ENCODE measurements at places on chromosomes 1 and 21.

DNA sequence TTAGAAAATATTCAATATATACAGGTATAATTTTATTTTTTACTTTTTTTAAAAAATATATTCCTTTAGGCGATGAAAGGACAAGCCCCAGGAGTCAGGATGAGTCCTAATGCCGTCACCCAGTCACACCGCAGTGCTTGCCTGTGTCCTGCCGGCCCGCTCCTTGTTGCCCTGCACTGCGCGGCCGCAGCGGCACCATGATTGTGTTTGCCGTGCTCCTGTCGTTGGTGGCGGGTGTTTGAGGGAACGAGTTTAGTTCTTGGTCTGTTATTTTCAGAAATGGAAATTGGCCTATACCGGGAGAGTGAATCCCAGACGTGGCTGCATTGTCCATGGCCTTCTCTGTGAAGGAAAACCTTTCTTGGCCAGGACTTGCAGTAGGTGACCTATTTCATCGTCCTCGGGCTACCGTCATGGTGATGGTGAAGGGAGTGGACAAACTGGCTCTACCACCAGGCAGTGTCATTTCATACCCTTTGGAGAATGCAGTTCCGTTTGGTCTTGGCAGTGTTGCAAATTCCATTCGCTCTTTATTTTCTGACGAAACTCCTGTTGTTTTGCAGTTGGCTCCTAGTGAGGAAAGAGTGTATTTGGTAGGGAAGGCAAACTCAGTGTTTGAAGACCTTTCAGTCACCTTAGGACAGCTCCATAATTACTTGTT is 45.9 kb upstream of the CRB1 start:
- DNase-seq = no peak

GRCh38 chr1:184791550-184791900 is 36.9 kb upstream of the EDEM3 start:
- no peak for DNase-seq

DNA sequence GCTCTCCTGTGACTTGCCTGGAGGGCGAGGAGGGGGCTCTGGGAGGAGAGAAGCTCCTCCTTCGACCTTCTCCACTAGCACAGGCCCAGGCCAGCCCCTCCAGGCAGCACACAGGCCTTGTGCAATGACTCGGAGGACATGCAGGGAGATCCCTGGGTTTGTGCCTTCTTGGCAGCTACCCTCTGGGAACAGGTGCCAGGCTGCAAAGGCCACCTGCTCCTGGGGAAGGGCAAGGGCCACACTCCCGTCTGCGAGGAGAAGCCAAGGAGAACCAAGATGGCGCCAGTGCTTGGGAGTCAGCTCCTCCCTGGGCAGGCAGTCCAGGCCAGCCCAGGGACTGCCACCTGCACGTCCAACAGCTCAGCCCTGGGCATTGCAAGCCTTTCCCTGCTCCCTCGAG is 15.3 kb downstream of the CASZ1 start:
- no peak for DNase-seq

DNA sequence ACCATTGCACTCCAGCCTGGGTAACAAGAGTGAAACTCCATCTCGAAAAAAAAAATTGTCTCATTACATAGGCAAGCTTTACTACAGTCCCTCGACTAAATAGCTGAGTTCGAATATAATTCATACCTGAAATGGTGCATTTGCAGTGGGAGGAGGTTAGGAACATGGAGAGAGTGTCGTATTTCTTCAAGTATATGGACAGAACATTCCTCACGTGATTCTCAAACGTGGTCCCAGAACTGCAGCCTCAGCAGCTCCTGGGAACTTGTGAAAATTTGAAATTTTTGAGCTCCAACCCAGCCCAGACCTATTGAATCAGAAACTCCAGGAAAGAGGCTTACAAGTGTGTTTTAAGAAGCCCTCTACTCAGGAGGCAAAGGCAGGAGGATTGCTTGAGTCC is 7.2 kb downstream of the CDA start:
- no peak for DNase-seq

- no peak for DNase-seq
Observed at GRCh38 chr1:237687804-237688203, 202.9 kb downstream of the ZP4 start.

DNA sequence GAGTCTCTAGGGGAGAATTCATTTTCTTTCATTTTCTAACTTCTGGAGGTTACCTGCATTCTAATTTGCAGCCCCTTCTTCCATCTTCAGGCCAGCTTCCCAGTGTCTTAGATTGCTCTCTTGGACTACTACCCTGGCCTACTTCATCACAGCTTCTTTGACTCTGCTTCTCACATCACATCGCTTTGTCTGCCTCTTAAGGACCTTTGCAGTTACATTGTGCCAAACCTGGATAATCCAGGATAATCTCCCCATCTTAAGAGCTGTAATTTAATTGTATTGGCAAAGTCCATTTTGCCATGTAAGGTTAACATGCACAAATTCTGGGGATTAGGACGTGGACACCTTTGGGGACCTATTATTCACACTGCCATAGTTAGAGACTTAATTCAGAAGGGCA is 18.4 kb downstream of the RNF2 start:
- no peak for DNase-seq

- no peak for DNase-seq
Observed at GRCh38 chr1:14815175-14815877, 216.8 kb downstream of the KAZN start.

- no peak for DNase-seq
Observed at GRCh38 chr1:239587574-239588369, 201.4 kb downstream of the CHRM3 start.

DNA sequence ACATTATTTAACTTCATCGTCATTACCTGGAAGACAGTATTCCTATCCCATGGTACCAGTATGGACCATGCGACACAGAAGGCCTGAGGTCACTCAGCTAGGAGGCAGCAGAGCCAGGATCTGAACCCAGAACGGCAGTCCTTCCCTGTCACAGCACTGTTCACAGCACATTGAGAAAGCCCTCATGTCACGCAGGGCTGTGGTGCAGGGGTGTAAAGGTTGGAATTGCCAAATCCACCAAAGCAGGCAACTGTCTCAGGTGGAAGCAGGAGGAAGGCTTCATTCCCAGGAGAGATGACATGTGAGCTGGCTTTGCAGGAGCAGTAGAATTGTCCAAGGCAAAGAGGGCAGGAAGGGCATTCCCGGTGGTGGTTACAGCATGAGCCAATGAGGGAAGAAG is 9.9 kb upstream of the TTC22 start:
- no peak for DNase-seq

DNA sequence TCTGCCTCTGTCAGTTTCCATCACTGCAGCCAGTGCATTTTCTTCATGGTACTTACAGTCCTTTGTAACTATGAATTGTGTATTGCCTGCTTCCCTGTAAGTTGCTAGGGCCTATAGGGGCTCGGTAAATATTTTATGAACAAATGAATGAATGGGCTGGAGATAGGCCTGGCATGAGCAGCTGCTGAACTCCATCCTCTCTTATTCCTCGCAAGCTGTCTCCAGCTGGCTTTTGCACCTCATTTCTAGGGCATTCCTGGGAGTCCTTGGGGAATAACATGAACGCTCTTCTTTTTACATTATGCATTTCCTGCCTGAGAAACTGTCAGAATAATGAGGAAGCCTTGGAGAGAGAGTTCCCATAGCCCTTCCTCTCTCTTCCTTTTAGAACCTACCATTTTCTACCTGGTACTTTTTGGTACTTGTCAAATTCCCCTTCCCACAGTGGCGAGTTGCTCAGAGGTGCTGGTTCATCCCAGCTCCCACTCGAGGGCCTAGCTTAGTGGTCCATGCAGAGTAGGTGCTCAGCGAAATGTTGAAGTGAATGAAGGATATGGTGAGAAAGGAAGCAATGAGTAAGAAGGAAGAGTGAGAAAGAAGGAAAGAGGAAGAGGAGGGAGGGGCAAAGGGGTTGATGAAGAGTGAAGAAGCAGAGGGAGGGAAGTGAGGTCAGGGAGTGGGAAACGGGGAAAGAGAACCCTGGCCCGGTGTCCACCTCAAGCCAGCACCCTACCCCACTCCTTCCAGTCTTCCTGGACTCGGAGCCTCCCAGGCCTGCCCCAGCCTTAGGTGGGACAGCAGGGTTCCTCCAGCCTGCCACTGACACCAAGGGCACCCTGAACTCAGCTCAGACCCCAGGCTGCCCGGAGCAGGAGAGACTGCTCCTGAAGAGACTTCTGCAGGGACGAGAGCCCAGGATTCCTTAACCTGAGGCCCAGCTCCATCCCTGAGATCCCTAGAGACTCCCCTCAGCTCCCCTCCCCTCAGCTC is 29.6 kb downstream of the KCNC4 start:
- DNase-seq = no peak

- DNase-seq = no peak
Observed at GRCh38 chr1:117630423-117630998, 24.7 kb downstream of the TENT5C start.

DNA sequence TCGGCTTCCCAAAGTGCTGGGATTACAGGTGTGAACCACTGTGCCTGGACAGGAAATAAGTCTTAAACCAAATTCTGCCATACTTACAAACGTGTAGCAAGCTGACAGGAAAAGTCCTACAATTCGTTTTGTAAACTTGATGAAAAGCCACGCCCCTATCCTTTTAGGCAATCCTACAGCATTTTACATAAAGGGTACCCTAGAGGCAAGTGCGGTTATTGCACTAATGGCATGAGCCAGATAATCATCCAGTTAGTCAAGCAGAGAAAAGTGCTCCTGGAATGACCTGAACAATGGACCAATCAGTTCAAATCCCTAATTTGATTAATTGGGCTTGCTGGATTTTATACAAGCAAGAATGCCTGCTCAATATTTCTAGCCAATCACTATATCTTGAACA is 338.2 kb downstream of the KIF26B start:
- no peak for DNase-seq

GRCh38 chr21:37383086-37383485 is 16.5 kb downstream of the DYRK1A start:
- DNase-seq = no peak

DNA sequence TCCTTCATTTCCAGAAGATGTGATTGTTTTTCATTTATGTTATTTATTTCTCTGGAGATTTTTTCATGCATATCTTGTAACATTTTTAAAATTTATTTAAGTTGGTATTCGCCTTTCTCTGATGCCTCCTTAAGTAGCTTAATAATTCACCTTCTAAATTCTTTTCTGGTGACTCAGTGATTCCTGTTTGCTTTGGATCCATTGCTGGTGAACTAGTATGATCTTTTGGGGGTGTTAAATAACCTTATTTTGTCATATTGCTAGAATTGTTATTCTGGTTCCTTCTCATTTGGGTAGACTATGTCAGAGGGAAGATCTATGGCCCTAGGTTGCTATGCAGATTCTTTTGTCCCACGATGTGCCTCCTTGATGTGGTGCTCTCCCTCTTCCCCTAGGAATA is 1347.2 kb upstream of the B3GALT2 start:
- no peak for DNase-seq

- DNase-seq = no peak
Observed at GRCh38 chr1:178743801-178744200, 18.8 kb downstream of the RALGPS2 start.

- DNase-seq = no peak
Observed at GRCh38 chr1:235657269-235657668, 7.7 kb upstream of the GNG4 start.

DNA sequence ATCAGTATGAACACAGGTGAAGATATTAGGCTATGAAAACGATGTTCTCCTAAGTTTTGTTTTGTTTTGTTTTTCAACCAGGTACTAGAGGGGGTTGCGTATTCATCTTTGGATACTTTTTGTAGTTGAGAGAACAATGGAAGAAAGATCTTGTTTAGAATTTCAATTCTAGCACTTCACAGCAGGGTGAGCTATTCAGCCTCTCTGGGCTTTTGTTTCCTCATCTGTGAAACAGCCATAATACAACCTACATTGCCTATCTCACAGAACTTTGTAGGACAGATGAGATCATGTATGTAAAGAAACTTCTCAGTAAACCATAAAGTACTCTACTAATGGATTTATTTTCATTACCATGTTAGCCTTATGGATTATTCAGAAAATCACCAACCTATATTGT is 199.5 kb downstream of the GPATCH2 start:
- DNase-seq = no peak

DNA sequence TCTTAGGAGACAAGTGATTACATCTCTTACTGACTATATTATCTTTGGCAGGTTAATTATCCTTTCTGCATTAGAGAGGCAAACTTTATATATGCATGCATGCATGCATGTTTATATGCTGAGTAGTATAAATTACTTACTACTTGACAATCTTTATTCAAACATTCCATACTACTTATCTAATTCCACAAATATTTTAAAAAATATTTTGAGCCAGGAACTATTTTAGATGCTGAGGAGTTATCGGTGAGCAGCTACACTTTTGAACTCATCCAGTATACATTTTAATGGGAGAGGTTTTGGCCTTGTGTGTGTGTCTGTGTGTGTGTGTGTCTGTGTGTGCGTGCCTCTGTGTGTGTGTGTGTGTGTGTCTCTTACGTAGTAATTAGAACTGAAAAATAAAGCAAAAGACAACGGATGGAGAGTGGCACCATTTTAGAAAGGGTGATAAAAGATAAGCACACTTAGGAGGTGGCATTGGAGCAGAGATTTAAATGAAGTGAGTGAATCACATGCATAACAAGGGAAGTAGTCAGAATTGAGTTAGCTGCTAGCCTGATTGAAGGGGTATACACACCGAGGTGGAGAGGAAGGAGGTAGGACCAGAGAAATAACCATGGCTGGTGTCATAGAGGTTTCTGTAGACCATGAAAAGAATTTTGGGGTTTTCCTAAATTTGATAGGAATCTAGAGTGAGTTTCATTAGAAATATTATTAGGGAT is 1488.4 kb downstream of the MRPL39 start:
- DNase-seq = no peak
